ENCODE measurements at places on chromosomes 12 and 14. TPM values are rescaled to one million over a fixed set of nuclear protein-coding genes. Genes with fewer than 3 reads are reported as not detected.

SERPINA12 gene
- not detected for total RNA-seq

DNA sequence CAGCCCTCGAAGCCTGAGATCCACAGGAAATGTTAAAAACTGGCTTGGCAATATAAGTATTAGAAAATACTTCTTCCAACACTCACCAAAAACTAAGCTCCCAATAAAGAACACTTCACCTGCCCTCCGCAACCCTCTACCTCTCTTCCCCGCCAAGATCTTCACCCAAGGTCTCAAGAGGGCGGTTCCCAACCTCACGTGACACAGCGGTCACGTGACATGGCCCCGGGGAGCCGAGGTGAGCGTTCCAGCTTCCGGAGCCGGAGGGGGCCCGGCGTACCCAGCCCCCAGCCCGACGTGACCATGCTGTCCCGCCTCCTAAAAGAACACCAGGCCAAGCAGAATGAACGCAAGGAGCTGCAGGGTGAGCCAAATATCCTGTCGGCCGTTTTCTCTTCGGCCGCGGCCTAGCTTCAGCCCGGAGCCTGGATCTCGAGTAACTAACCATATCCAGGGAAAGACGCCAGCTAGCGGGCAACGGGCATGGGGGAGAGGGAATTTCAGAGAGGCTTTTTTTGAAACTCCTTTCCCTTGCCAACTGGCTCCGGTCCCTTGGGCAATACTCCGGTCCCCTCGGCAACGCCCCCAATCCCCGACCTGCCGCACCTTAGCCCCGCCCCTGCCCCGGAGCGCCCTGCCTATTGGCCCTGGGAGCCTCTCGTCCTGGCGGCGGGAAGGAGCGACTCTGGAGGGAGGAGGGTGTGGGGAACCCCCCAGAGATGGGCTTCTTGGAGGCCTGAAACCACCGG lies at the start of gene BLOC1S1:
TSS of gene BLOC1S1 (plus strand) at position 214 of the 749 bp plus-strand sequence. CDS start at position 220, 6 bp downstream.
- no peaks in the 10 kb centered on the region for H3K36me3 ChIP-seq
- H3K27me3 ChIP-seq = no peaks in the 10 kb centered on the region
- peaks cover 36% of the 10 kb centered on the region for H3K4me1 ChIP-seq
- H3K4me3 ChIP-seq = peak within 1 kb of the TSS; percentile 93

GRCh38 chr12:28537474-28537873 lies 347.2 kb downstream of the CCDC91 start:
- no peaks in the 10 kb centered on the region for H3K27me3 ChIP-seq
- no peak overlapping the region for H3K27ac ChIP-seq
- H3K36me3 ChIP-seq = no peaks in the 10 kb centered on the region
- no peaks in the 10 kb centered on the region for H3K4me1 ChIP-seq

GRCh38 chr14:19878029-19878642 lies 3.2 kb downstream of the OR4K2 start:
- no peaks in the 10 kb centered on the region for H3K27me3 ChIP-seq
- no peak overlapping the region for H3K4me3 ChIP-seq
- no peak overlapping the region for H3K27ac ChIP-seq
- H3K36me3 ChIP-seq = no peaks in the 10 kb centered on the region

DNA sequence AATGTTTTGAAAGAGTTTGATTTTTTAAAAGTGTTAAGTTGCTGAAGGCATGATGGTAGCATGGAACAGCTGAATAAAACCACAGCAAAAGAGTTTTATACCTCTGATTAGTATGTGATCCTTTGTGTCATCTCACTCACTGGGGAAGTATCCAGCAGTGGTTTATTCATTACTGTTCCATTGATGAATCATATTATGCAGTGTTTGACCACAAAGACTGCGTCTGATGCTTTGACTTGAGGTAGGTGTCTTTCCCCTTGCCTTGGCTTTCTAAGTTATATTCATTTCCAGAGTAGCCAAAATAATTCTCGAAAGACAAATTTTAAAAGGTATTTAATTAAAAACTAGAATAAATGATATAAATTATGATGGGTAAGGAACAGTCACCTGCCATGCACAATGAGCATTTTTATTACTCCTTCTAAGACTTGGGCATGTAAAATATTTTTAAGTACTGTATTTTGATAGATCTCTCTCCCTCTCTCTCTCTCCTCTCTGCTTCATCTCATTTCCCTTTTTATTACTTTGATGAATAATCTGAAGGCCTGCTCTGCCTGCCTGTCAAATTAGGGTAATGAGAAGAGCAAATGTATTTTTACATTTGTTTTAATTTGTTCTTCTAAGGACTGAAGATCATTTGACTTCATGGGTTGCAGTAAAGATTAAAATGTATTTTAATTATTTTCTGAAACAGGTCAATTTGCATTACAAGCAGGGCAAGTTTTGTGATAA lies 164.9 kb downstream of the NAV3 start:
- no peaks in the 10 kb centered on the region for H3K36me3 ChIP-seq
- peaks cover 4% of the 10 kb centered on the region for H3K4me1 ChIP-seq
- H3K27ac ChIP-seq = no peak overlapping the region
- H3K4me3 ChIP-seq = no peak overlapping the region

GRCh38 chr12:42284876-42285275 lies 41.0 kb downstream of the ZCRB1 start:
- DNase-seq = no peak
- no peak overlapping the region for H3K4me3 ChIP-seq
- H3K36me3 ChIP-seq = no peaks in the 10 kb centered on the region
- H3K27me3 ChIP-seq = no peaks in the 10 kb centered on the region
- no peak overlapping the region for H3K27ac ChIP-seq

- no peaks in the 10 kb centered on the region for H3K36me3 ChIP-seq
- no peak for DNase-seq
- no peak overlapping the region for H3K4me3 ChIP-seq
- H3K27me3 ChIP-seq = no peaks in the 10 kb centered on the region
- H3K27ac ChIP-seq = no peak overlapping the region
Measured at GRCh38 chr12:66735275-66735674, 56.4 kb upstream of the GRIP1 start.

- peak; percentile 69 for DNase-seq
- H3K27ac ChIP-seq = no peak overlapping the region
- no peak overlapping the region for H3K4me3 ChIP-seq
- H3K27me3 ChIP-seq = no peaks in the 10 kb centered on the region
Measured at GRCh38 chr12:85424581-85425348, 144.7 kb downstream of the ALX1 start.

Measured in colonic mucosa (tissue), 4 donors.